ENCODE measurements at places on chromosomes 3 and 15. TPM values are rescaled to one million over a fixed set of nuclear protein-coding genes. Genes with fewer than 3 reads are reported as not detected.

PRICKLE2 gene
- not detected for total RNA-seq

CERS3 gene
- 0.24 TPM for total RNA-seq

CSPG4 gene
- total RNA-seq, result not detected

CHCHD6 gene
- 15.0 TPM for total RNA-seq

CYP8B1 gene
- total RNA-seq, result not detected

CCDC174 gene
- 16.1 TPM for total RNA-seq

DNA sequence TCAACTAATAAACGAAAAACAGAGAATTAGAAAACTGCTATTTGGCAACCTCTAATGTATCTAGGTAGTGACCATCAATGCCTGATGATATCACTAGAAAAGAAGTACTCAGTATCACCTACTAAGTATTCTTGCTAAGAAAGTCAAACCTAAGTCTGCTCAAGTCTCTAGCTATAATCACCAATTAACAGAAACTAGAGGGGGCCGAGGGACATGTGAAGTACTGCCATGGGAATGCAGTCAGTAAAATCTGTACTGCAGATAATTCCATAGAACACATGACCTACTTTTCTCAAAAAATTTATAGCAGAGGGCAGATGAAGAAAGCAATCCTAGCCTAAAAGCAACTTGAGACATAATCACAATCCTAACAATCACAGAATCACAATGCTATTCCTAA is 51.4 kb downstream of the CPEB1 start:
- H3K27me3 ChIP-seq, result peaks cover 8% of the 10 kb centered on the region
- no peaks in the 10 kb centered on the region for H3K36me3 ChIP-seq
- H3K27ac ChIP-seq, result no peak overlapping the region
- no peaks in the 10 kb centered on the region for H3K4me1 ChIP-seq
- DNase-seq, result no peak

DNA sequence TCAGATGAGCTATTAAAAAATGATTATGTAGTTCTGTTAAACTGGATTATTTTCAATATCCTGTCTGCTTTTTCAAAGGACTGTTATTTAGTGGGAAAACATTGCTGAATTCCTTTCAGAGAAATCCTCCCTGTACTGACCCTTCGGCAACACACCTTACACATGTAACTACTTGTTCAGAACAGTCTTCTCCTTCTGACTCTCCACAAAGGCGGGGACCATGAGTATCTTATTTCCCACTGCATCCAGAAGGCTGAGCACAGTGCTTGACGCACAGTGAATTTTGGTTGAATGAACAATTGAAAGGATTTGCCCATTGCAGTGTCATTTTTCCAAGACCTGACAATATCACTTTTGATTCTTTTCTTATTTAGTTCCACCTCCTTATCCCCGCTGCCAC is 23.1 kb upstream of the CFAP161 start:
- H3K27me3 ChIP-seq, result peaks cover 35% of the 10 kb centered on the region
- no peaks in the 10 kb centered on the region for H3K36me3 ChIP-seq
- peaks cover 7% of the 10 kb centered on the region for H3K4me1 ChIP-seq
- H3K27ac ChIP-seq, result no peak overlapping the region

GRCh38 chr3:195042743-195043606 is 228.0 kb downstream of the XXYLT1 start:
- DNase-seq, result no peak
- no peaks in the 10 kb centered on the region for H3K27me3 ChIP-seq
- H3K36me3 ChIP-seq, result no peaks in the 10 kb centered on the region
- no peak overlapping the region for H3K27ac ChIP-seq

- H3K4me3 ChIP-seq, result no peak overlapping the region
- H3K4me1 ChIP-seq, result no peaks in the 10 kb centered on the region
- H3K36me3 ChIP-seq, result no peaks in the 10 kb centered on the region
- DNase-seq, result no peak
- H3K27ac ChIP-seq, result no peak overlapping the region
These were observed 275.8 kb downstream of the SATB1 start for GRCh38 chr3:18149386-18149785.

GRCh38 chr3:16816048-16816780 is 68.5 kb upstream of the PLCL2 start:
- H3K4me3 ChIP-seq, result no peak overlapping the region
- no peak for DNase-seq
- peaks cover 9% of the 10 kb centered on the region for H3K4me1 ChIP-seq
- no peak overlapping the region for H3K27ac ChIP-seq
- H3K27me3 ChIP-seq, result no peaks in the 10 kb centered on the region

GRCh38 chr15:70376929-70377691 is 279.4 kb upstream of the TLE3 start:
- no peaks in the 10 kb centered on the region for H3K4me1 ChIP-seq
- peaks cover 12% of the 10 kb centered on the region for H3K27me3 ChIP-seq
- no peak overlapping the region for H3K4me3 ChIP-seq
- no peak overlapping the region for H3K27ac ChIP-seq

GRCh38 chr15:100338971-100339444 is 2.8 kb downstream of the ADAMTS17 start:
- peaks cover 36% of the 10 kb centered on the region for H3K4me1 ChIP-seq
- peak overlapping the region; percentile 53 for H3K4me3 ChIP-seq
- H3K27ac ChIP-seq, result peak overlapping the region; percentile 14
- H3K36me3 ChIP-seq, result peaks cover 2% of the 10 kb centered on the region
- peaks cover 22% of the 10 kb centered on the region for H3K27me3 ChIP-seq
- peak; percentile 52 for DNase-seq
